B cell (primary cell): ENCODE measurements at places on chromosomes 7 and 10. TPM values are rescaled to one million over a fixed set of nuclear protein-coding genes. Genes with fewer than 3 reads are reported as not detected.
A peak's percentile ranks its signal among the peaks of the same experiment; 100 is the strongest.

The ZPBP gene
- polyA plus RNA-seq: 0.55 TPM in 1 of 2 replicates, not detected in the other

DNA sequence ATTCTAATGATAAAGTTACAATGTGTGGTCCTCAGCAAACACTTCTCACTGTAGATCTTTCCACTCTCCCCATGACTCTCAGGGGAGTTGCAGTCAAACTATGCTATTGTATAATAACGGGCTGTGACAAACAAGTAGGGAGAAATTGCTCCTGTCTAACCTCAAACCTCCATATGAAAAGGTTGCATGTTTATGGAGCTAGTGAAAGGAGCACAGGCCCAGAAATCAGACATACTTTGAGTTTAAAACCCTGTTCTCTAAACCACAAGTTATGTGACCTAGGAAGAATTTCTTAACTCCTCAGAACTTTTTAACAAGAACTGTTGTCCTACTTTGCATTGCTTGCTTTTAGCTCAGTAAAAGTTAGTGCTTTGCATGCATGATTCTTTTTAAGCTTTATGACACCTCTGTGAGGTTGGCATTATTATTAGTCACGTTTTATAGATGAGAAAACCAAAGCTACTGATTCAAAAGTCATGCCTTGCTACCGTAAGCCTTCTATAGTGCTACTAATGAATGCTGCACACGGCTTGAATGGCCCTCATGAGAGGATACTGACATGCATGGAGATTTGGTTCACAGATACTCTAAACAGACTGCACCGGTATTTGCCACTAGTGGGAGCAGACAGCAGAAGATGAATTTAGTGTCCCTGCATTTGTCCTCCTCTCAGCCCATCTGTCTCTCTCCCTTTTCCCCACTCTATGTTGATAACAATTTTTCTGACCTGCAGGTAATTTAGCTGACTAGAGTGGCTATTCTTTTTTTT lies 129.5 kb upstream of the PCGF5 start:
- peak; percentile 15 for DNase-seq

The FAM25C gene
- not detected in 2 replicates for polyA plus RNA-seq

- DNase-seq: no peak
Observed at GRCh38 chr10:112955582-112956421, 5.8 kb downstream of the TCF7L2 start.

The HOXA1 gene
- polyA plus RNA-seq: 0.07 and 0.13 TPM in 2 replicates

- DNase-seq: no peak
Observed at GRCh38 chr10:14625192-14625631, 149.5 kb downstream of the FAM107B start.
